GM12878 (cell line): ENCODE measurements at places on chromosomes 1 and 21.

DNA sequence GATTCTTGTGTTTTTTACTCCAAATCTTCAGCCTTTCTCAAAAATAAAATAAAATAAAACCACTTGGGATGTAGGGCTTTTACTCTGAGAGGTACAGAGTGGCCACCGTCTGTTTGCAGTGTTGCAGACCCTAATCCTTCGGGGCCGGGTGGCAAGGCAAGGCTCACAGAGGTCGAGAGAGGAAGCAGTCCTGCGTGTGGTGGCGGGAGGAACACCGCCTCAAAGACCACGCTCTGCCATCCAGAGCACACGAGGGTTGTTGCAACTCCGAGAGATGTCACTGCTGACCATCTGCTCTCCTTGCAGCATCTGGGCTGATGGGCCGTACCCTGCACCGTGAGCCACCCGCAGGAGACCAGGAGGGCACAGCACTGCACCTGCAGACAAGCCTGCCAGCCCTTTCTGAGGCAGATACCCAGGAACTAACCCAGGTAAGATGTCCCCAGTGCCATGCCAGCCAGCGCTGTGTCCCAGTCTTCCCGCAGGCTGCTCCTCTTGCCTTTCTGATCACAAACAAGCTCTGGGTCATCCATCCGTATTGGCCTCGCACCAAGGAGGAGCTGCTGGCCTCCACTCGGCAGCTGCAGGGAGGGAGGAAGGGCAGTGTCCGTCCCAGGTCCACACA is 31.5 kb downstream of the SNAP47 start:
- DNase-seq: no peak

DNA sequence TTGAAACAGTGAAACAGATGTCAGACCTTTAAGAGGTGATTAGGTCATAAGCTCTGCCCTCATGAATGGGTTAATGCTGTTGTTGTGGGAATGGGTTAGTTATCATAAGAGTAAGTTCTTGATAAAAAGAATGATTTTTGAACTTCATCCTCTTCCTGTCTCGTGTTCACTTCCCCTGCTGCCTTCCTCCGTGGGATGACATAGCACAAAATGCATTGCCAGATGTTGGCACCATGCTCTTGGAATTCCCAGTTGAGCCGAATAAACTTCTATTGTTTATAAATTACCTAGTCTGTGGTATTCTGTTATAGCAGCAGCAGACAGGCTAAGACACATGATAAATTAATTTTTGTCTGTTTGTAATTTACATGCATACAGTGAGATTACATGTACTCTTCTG is 112.0 kb upstream of the LRRC7 start:
- no peak for DNase-seq

- no peak for DNase-seq
These were observed 60.8 kb downstream of the PRKCZ start for GRCh38 chr1:2110738-2111673.

DNA sequence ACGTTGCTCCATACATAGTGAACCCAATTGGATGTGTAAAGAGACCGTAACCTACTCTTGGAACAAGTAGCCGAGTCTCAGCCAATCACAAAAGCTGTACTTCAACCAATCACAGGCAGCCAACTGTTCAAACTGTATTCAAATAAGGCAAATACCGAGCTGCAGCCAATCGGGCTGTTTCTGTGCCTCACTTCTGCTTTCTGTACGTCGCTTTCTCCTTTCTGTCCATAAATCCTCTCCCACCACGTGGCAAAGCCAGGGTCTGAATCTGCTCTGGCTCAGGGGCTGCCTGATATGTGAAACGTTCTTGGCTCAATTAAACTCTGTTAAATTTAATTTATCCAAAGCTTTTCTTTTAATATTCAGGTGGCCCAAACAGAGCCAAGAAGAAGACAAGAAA is 210.3 kb downstream of the URB2 start:
- no peak for DNase-seq

DNA sequence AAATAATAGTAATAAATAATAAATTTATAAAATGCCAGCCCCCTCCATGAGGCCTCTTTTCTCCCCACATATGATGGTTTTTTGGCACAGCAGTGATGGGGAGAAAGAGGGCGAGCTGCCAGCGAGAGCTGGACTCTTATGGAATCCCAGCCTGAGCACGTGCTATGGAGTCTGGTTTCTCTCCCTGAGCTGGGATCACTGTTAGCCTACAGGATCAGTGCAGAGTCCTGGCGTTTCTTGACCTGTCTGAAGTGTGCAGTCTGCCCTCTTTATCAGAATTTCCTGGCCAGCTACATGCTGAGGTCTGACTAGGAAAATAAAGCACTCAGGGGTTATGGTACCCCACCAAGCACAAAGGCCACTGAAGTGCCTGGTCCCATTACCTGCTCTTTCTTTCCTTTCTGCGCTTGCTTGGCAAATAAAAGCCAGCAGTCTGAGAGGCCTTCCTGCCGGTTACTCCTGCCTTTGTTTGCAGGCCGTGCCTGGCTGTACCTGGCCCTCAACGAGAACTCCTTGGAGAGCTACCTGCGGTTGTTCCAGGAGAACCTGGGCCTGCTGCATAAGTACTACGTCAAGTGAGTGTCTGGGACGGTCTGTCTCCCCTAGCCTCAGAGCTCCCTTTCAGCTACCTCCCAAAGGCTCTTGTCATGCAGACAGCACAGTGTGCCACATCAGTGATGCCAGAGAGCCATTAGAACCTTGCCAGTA is 18.5 kb upstream of the SLC25A34 start:
- no peak for DNase-seq

DNA sequence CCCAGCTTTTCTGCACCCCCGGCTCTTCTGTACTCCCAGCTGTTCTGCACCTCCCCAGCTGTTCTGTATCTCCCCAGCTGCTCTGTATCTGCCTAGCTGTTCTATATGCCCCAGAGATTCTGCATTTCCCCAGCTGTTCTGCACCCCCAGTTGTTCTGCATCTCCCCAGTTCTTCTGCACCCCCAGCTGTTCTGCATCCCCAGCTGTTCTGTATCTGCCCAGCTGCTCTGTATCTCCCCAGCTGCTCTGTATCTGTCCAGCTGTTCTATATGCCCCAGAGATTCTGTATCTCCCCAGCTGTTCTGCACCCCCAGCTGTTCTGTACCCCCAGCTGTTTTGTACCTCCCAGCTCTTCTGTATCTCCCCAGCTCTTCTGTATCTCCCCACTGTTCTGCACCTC is 41.1 kb downstream of the UMODL1 start:
- no peak for DNase-seq

DNA sequence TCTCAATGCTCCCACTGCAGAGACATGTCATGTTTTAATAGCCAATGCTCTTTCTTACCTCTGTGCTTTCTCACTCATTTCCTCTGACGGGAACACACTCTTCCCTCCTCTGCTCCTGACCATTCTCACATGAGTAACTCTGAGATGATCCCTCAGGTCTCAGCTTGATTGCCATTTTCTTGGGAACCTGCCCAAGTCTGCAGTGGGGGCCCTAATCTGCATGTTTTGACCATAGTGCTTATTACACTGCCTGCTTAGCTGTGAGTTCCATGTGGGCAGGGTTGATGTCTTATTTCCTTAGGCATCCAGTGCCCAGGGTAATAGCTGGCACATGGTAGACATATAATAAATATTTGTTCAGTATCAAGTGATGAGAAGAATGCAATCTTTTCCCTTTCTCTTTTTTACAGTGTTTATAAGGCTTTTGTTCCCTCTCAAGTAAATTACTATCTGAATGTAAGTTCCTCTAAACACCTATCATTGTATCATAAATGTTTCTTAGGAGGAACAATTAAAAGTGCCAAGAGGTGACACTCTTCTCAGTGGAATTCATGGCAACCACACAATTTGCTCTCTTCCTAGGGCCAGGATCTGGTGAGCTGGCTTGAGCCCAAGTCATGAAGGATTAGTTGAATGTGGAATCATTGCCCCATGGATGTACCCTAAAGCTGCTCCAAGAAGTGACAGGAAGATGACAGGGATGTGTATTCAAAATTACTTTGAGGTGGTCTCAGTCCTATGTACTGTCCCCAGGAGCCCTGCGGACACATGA is 485.4 kb upstream of the USP24 start:
- no peak for DNase-seq
